Activated CD4-positive, alpha-beta memory T cell treated with anti-CD3 and anti-CD28 coated beads, Interleukin-2, amount 10 ng/mL, durations not matched to agents 7 days and 5 days (primary cell): ENCODE measurements at places on chromosomes 1 and 21. TPM values are rescaled to one million over a fixed set of nuclear protein-coding genes. Genes with fewer than 3 reads are reported as not detected.

DNA sequence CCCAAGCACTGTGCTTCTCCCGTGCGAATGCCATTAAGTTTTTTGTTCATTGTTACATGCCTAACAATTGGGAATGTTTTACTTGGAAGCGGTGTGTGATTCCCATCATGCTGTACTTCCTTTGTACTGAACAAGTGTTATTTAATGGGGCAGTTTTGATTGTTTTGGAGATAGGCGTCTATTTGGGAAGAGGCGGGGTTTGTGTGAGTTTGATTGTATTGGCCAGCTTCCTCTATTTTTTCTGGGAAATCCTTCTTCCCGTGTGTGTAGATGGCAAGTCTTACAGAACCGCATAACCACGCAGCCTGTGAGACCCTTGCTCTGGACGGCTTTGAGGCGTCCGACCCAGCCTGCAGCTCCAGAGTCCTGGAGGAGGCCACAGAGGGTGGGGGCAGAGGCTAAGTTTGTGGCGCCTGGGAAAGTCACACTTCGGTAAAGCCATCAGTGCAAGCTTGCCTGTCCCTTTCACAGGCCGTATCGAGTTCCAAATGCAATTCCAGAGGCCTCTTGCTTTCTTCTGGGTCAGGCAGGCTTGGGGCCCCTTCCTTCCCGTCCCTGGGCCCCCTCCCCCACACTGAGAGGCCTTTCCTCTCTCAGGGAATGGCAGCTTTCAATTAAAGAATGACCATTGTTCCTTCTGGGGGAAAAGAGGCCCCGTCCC lies 210.3 kb downstream of the TOMM20 start:
- H3K27ac ChIP-seq, result no peak overlapping the region
- H3K36me3 ChIP-seq, result no peaks in the 10 kb centered on the region
- H3K4me3 ChIP-seq, result no peak overlapping the region
- peaks cover under 1% of the 10 kb centered on the region for H3K4me1 ChIP-seq
- DNase-seq, result no peak

DNA sequence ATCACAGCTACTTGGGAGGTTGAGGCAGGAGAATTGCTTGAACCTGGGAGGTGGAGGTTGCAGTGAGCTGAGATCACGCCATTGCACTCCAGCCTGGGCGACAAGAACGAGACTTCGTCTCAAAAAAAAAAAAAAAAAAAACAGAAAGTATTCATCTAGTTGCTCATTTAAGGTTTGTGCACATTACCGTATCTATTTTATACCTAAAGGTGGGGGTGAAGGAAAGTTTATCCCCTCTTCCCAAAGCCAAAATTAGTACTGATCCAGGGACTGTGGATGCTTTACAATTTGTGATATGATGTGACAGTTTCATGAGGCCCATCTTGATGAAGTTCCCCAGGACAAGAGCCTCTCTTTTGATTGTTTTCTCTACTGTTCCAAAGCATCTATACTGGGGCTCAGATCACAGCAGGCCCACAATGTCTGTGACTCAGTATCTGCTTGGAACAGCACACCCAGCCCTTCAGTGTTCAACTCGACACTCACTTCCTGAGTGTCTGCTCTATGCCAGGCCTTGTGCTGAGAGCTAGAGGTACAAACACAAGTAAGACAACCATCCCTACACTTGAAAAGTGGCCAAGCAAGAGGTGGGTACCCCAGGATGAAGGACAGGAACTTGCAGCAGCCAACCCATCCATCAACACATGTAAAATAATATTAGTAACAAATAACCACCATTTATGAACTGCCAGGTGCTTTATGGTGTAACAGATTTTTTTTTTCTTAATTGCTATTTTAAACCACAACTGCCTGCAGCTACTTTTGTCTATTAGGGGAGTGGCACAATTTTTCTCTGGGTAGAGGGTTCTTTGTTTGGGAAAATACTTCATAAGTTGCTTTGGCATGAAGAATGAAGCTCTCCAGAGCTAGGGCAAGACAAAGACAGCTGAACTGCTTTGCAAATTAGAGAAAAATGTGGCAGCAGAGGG lies 29.0 kb upstream of the KHDRBS1 start:
- H3K36me3 ChIP-seq, result peaks cover 13% of the 10 kb centered on the region
- H3K4me1 ChIP-seq, result peaks cover 58% of the 10 kb centered on the region
- peak; percentile 50 for DNase-seq
- peak overlapping the region; percentile 94 for H3K27ac ChIP-seq

DNA sequence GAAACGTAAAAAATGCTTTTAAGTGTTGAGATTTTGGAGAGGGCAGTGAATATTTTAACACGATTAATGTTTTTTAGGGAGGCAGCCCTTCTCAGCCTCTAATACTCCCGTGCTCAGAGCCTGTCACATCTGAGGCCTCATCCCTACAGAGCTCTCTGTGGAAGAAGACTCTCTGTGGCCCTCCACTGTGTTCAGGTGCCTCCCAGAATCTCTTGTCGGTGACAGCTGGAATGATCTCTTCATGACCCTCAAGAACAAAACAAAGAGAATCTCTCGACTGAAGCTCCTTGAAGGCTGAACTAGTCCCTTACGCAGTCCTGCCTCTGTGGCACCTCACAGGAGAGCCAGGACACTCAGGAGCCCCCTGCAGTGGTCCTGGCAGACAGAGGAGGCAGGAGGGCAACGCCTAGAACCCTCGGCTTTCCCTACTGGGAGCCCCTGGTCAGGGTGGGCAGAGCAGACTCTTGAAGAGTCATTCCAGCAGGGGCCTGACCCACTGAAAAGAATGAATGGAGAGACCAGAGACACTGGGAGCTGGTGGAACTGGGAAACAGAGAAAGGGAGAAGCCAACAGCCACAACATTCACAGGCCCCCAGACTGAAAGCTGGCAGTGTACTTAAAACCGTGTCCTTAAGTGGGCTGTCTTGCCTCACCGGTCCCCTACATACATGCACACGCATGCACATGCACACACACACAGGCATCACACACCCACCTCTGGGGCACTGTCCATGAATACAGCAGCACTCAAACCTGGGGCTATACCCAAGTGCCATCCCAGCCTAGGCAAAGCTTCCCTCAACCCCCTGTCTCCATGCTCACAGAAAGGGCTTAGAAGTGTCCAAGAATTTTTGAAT lies 67.5 kb upstream of the ANGPTL1 start:
- H3K4me1 ChIP-seq, result peaks cover 9% of the 10 kb centered on the region
- no peaks in the 10 kb centered on the region for H3K36me3 ChIP-seq

EPHB2 gene
- not detected for total RNA-seq

ATP6V1G3 gene
- not detected for total RNA-seq

FCMR gene
- 117 TPM for total RNA-seq

- H3K4me1 ChIP-seq, result peaks cover 23% of the 10 kb centered on the region
- peak overlapping the region; percentile 50 for H3K27ac ChIP-seq
- DNase-seq, result peak; percentile 33
- no peaks in the 10 kb centered on the region for H3K27me3 ChIP-seq
- H3K36me3 ChIP-seq, result peaks cover 3% of the 10 kb centered on the region
- peak overlapping the region; percentile 84 for H3K4me3 ChIP-seq
Observed at GRCh38 chr1:185045814-185046492, 595 bp downstream of the RNF2 start.

GRCh38 chr1:225892307-225892706 lies 3.4 kb upstream of the LEFTY1 start:
- no peaks in the 10 kb centered on the region for H3K36me3 ChIP-seq
- peaks cover 21% of the 10 kb centered on the region for H3K4me1 ChIP-seq
- no peak overlapping the region for H3K4me3 ChIP-seq
- DNase-seq, result no peak
- peaks cover 11% of the 10 kb centered on the region for H3K27me3 ChIP-seq

GRCh38 chr1:232422898-232423297 lies 207.0 kb downstream of the SIPA1L2 start:
- no peak overlapping the region for H3K27ac ChIP-seq
- no peaks in the 10 kb centered on the region for H3K36me3 ChIP-seq
- H3K4me3 ChIP-seq, result no peak overlapping the region
- no peak for DNase-seq
- H3K4me1 ChIP-seq, result peaks cover 6% of the 10 kb centered on the region

DNA sequence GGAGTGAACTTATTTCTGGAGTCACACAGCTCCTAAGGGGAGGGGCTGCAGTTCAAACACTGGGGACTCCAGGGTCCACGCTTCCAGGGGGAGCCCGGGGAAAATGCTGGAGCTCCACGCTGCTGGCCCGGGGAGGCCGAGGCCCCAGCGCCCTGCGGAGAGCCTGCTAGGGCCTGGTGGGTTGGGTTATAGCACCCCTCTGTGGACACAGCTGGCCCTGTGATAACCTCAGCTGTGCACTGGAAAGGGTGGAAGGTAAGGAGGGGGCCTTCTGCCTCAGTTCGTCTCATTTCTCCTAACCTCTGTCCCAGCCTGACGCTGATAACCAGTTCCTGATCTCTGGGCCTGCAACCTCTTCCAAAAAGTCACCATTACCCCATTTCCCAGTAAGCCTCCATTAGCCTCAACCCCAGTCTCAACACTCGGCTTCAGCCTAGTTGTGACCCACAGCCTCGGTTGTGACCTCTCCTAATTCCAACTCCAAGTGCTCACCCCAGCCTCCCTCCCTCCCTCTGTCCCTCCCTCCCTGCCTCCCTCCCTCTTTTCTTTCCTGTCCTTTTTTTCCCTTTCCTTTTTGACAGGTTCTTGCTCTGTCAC lies 7.1 kb downstream of the NBL1 start:
- peak; percentile 60 for DNase-seq
- H3K27me3 ChIP-seq, result no peaks in the 10 kb centered on the region
- H3K27ac ChIP-seq, result no peak overlapping the region
- no peak overlapping the region for H3K4me3 ChIP-seq

SLC44A5 gene
- total RNA-seq, result 1.1 TPM

GRCh38 chr1:101453844-101454243 lies 217.0 kb downstream of the S1PR1 start:
- no peak overlapping the region for H3K27ac ChIP-seq
- no peak for DNase-seq
- H3K4me1 ChIP-seq, result peaks cover 35% of the 10 kb centered on the region
- no peak overlapping the region for H3K4me3 ChIP-seq

DNA sequence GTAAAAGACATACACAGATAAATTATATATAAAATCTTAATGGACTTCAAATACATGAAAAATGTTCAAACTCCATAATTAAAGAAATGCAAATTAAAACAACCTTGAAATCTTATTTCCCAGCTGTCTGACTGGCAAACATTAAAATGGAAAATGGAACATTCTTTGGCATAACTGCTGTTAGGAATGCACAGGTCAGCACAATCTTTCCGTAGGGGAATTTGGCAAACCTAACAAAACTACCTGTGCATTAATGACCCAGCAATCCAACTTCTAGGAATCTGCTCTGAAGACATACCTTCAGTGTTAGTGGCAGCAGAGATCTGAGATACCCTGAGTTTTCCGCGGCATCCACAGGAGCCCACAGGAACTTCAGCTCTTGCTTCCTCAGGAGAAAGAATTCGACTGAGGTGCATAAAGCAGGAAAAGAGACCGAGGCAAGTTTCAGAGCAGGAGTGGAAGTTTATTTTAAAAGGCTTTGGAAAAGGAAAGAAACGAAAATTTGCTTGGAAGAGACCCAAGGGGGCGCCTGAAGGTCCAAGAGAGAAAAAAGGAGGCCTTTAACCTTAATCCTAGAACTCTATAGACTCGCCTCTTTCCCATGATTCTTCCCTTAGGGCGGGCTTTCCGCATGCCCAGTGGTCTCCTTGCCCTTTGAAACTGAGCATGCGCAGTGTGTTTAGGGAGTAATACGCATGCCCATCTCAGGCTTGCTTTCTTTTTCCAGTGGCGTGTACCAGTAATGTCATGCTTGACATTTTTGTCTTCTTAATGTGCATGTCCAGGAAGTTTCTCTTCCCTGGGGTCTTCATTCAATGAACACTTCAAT lies 24.8 kb downstream of the LYPD8 start:
- H3K4me3 ChIP-seq, result no peak overlapping the region
- H3K27me3 ChIP-seq, result no peaks in the 10 kb centered on the region
- H3K27ac ChIP-seq, result no peak overlapping the region
- H3K36me3 ChIP-seq, result no peaks in the 10 kb centered on the region

GRCh38 chr1:231037585-231038517 lies 2.2 kb downstream of the FAM89A start:
- H3K27me3 ChIP-seq, result peaks cover 20% of the 10 kb centered on the region
- H3K36me3 ChIP-seq, result no peaks in the 10 kb centered on the region
- H3K27ac ChIP-seq, result no peak overlapping the region
- no peak for DNase-seq
- peaks cover 30% of the 10 kb centered on the region for H3K4me1 ChIP-seq

- H3K27me3 ChIP-seq, result no peaks in the 10 kb centered on the region
- peak overlapping the region; percentile 71 for H3K4me3 ChIP-seq
- H3K4me1 ChIP-seq, result peaks cover 79% of the 10 kb centered on the region
- DNase-seq, result peak; percentile 88
- H3K27ac ChIP-seq, result peak overlapping the region; percentile 93
Observed at GRCh38 chr1:161185282-161185682, 8.0 kb upstream of the B4GALT3 start.

ERICH3 gene
- not detected for total RNA-seq

DNA sequence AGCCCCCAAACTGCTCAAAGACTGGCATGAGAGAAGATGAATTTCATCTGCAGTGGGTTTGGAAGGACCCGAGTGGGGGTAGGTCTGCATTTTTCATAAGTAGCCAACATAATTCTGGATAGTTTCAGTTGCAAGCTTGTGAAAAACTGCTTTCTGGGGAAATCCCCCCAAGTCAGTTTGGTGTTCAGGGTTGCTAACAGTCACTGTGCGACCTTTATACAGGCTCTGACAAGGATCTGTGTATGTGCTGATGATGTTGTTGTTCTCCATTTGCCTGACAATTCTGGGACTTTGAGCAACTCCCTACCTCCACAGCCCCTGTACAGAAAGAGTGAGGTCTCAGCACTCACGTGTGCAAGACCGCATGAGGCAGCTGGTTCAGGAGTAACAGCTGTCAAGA lies 87.9 kb downstream of the SUSD4 start:
- no peak overlapping the region for H3K4me3 ChIP-seq
- H3K36me3 ChIP-seq, result no peaks in the 10 kb centered on the region
- no peaks in the 10 kb centered on the region for H3K27me3 ChIP-seq
- H3K27ac ChIP-seq, result no peak overlapping the region

STRIP1 gene
- total RNA-seq, result 34.7 TPM

BSND gene
- 0.08 TPM for total RNA-seq

CD244 gene
- total RNA-seq, result 2.0 TPM

DNA sequence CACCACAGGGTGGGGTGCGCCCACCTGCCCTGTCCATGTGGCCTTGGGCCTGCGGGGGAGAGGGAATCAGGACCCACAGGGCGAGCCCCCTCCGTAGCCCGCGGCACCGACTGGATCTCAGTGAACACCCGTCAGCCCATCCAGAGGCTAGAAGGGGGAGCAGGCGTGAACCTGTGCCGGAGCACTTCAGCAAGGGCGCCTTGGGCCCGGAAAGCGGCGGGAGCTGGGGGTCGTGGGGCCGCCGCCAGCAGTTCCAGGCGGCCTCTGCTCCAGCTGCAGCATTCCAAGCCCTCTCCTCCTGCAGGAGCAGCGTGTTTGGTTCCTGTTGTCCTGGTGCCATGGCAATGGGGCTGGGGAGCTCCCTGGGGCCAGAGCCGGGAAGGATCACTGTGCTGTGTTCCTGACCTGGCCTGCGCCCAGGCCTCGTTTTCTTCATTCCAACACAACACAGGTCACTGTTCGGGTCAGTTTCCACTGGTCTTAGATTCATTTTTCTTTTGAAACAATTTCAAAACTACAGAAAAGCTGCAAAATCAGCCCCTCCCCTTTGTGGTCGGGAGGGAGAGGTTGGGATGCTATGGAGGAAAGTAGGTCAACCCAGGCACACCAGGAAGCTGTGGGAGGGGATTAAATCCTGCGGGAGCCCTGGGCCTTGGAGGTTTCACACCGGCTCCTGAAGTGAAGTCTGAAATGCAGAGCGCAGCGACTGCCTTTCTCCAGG lies 18.8 kb downstream of the SLX9 start:
- H3K27ac ChIP-seq, result peak overlapping the region; percentile 44
- H3K36me3 ChIP-seq, result peaks cover 44% of the 10 kb centered on the region
- H3K4me1 ChIP-seq, result peaks cover 3% of the 10 kb centered on the region
- H3K27me3 ChIP-seq, result no peaks in the 10 kb centered on the region
- no peak overlapping the region for H3K4me3 ChIP-seq

- DNase-seq, result no peak
- no peaks in the 10 kb centered on the region for H3K27me3 ChIP-seq
- no peaks in the 10 kb centered on the region for H3K4me1 ChIP-seq
- H3K4me3 ChIP-seq, result no peak overlapping the region
Observed at GRCh38 chr1:56169856-56170255, 409.5 kb downstream of the PLPP3 start.
